ENCODE measurements at places on chromosomes 2 and 18.

DNA sequence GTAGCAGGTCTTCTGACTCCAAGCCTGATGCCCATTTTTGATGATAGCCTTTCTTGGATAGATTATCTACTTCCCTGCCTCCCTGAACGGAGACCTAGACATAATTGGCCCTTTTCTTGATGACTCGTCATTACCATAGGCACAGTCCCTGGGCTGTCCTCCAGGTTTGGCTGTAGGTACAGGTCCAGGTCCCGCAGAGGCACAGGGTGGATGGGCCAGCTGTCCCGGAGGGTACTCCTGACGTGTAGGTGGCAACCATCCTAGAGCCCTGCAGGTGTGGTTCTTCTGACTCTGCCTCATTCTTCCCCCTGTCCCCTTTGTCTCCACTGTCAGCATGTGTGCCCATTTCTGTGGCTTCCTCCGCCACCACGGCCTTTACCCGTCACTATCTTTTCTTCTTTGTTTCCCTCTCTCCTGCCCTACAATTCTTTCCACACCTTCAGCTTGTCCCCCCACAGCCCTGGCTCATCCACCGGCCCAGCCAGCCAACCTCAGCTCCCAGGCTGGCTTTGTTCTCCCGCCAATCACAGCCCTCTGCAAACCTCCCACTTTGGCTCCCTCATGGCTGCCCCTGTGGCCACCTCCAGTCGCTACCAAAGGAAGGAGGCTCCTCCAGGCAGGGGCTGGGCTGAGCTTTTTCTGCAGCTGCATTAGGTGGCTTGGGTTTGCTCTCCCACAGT lies 102.8 kb downstream of the SMAD7 start:
- no peak for DNase-seq

DNA sequence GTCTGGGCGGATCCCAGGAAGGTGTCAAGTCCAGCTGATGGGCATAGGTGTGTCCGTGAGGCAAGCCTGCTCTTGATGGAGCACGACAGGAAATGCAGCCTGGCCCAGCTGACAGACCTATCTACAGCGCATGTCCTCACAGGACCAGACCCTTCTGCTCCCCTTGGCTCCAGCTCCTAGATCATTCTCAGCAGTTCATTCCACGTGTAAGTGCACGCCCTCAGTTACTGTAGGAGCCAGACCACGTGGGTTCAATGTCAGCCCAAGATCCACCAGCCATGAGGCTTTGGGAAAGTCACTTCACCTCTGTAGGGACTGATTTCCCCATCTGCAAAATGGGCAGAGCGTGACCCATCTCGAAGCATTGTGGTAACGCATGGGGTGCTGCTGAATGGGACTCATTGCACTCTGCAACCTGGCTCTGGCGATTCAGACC lies 47.8 kb downstream of the TMEM17 start:
- no peak for DNase-seq

DNA sequence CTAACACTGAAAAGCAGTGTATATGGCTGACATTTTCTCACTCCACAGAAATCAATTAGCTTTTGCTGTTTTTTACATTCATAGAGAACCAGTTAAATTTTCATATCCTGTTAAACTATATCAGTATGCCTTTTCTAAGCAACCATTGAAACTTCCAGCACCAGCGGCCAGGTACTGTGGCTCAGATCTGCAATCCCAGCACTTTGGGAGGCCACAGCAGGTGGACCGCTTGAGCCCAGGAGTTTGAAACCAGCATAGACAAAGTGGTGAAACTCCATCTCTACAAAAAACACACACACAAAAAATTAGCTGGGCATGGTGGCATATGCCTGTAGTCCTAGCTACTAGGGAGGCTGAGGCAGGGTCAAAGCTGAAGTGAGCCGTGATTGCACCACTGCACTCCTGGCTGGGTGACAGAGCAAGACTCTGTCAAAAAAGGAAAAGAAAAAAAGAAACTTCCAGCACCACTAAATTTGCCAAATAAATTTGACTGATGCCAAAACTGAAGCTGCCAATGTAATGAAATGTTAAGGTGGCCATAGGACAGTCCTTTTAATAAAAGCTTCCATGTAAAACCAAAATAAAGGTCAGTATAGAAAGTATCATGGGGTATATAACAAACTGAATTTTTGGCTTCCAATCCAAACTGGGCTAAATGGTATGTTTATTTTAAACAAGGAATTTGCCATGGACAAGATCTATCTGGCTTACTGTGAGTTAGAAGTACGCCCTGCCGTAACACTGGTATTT lies 3.5 kb downstream of the SFT2D3 start:
- DNase-seq = no peak

DNA sequence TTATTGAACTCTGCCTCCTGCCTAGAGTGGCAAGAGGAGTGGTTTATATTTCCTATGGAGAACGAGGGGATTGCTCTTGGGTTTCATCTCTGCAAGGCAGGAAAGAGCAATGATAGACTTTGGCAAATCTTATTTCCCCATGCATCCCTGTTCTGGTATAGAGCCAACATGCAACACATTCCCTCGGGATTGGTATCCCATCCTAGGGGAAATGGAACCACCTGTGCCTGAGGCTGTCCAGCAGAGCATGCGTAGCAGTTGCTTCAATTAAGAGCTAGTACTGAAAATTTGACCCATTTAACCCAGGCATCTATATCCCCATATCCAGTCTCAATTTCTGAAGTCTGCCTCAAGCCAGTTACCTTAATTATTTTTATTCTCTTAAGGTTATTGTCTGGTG lies 205.3 kb downstream of the KCNS3 start:
- DNase-seq = no peak

GRCh38 chr18:8989017-8989416 lies 113.5 kb upstream of the NDUFV2 start:
- DNase-seq = no peak
